ENCODE measurements at places on chromosomes 3 and 15. TPM values are rescaled to one million over a fixed set of nuclear protein-coding genes. Genes with fewer than 3 reads are reported as not detected.
A peak's percentile ranks its signal among the peaks of the same experiment; 100 is the strongest.

GRCh38 chr15:68405378-68406250 lies 26.3 kb downstream of the ITGA11 start:
- DNase-seq, result no peak
- H3K4me1 ChIP-seq, result peaks cover 2% of the 10 kb centered on the region
- H3K4me3 ChIP-seq, result no peak overlapping the region
- H3K36me3 ChIP-seq, result no peaks in the 10 kb centered on the region
- no peak overlapping the region for H3K27ac ChIP-seq

- H3K4me1 ChIP-seq, result no peaks in the 10 kb centered on the region
- no peak overlapping the region for H3K27ac ChIP-seq
- no peak overlapping the region for H3K4me3 ChIP-seq
- no peak for DNase-seq
- no peaks in the 10 kb centered on the region for H3K27me3 ChIP-seq
Observed at GRCh38 chr3:3906171-3906570, 106.9 kb downstream of the LRRN1 start.

DNA sequence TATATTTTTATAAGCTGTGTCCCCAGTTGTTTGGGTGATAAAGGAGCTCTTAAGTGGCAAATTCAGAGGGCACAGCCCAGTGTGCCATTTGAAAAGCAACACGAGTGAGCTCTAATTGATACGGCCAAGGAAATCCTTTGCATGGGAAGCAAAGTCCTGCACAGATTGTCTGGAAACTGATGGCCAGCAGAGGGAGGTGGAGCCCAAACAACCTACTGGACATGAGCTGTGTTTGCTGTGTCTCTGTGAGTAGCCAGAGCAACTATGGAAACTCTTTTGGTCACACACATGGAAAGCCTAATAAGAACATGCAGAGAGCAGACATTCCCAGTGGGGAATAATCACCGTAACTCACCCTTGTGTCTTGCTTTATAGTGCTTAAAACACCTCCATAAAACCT lies 24.4 kb downstream of the ONECUT1 start:
- no peaks in the 10 kb centered on the region for H3K4me1 ChIP-seq
- H3K36me3 ChIP-seq, result no peaks in the 10 kb centered on the region
- H3K4me3 ChIP-seq, result no peak overlapping the region
- DNase-seq, result no peak
- H3K27ac ChIP-seq, result no peak overlapping the region
- peaks cover 39% of the 10 kb centered on the region for H3K27me3 ChIP-seq

DNA sequence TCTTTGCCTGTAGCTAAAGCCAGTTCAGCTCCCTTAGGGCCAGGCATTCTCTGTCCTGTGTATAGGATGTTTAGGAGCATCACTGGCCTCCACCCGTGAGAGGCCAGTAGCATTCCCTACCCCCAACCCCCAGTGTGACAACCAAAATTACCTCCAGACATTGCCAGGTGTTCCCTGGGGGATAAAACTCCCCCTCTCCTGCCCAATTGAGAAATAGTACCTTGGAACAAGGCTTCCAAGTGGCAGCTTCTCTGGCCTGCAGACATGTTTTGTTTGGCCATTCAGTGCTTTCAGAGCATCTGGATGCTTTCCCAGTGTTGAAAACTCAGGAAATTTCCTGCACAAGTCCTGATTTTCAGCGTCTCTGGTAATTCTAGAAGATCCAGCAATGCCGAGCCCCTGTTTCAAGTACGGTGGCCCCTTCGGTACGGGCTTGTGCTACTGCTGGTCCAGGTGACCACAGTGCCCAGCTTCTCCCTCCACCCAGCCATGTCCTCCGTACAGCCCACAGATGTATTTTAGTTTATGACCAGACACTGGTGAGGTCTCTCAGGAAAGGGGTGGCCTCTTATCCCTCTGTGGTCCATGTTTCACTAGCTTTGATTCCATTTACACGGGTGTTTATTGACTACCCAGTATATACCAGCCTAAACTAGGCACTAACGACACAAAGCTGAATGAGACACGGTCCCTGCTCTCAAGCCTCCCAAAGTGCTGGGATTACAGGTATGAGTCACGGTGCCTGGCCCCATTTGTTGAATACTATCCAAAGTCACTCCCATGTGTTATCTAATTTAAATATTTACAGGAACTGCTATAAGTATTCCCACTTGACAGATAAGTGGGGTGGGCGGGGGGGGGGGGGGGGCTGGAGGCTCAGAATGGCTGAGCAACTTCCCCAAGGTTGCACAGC lies 125.4 kb upstream of the RAD18 start:
- no peaks in the 10 kb centered on the region for H3K36me3 ChIP-seq
- no peak for DNase-seq
- peaks cover 5% of the 10 kb centered on the region for H3K27me3 ChIP-seq
- H3K4me1 ChIP-seq, result no peaks in the 10 kb centered on the region
- H3K27ac ChIP-seq, result no peak overlapping the region
- H3K4me3 ChIP-seq, result no peak overlapping the region

- no peak for DNase-seq
- H3K27ac ChIP-seq, result peak overlapping the region; percentile 93
- H3K36me3 ChIP-seq, result no peaks in the 10 kb centered on the region
- H3K4me3 ChIP-seq, result no peak overlapping the region
Observed at GRCh38 chr3:143850877-143851276, 2.6 kb upstream of the SLC9A9 start.

DNA sequence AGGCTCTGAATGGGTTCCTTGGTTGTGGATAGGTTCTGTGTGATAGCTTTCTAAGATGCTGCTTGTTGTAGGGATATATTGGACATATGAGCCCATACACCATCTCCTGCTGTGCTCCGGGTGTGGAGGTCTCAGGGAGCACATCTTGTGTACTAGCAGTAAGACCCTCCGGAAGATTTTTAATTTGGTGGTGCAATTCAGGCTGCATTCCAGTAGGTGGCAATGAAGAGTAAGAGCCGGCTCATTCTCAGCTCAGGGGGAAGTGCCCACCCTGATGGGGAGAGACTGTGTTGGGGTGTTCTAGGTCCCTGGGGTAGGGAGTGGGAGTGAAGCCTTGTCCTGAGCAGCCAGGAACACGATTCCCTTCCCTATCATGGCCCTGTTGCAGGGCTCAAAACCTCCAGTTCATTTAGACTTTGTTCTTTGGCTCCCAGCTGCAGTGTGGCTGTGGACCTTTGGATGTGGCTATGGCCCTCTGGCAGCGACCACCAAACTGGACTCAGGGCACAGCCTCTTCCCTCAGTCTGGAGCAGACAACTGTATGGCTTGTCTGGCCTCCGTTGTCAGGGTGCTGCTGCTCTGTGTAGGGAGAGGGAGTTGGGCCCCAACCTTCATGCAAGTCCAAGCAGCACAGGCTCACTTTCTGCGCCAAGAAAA lies 104.7 kb downstream of the UNC13C start:
- H3K36me3 ChIP-seq, result no peaks in the 10 kb centered on the region
- no peak for DNase-seq
- H3K27me3 ChIP-seq, result no peaks in the 10 kb centered on the region

DNA sequence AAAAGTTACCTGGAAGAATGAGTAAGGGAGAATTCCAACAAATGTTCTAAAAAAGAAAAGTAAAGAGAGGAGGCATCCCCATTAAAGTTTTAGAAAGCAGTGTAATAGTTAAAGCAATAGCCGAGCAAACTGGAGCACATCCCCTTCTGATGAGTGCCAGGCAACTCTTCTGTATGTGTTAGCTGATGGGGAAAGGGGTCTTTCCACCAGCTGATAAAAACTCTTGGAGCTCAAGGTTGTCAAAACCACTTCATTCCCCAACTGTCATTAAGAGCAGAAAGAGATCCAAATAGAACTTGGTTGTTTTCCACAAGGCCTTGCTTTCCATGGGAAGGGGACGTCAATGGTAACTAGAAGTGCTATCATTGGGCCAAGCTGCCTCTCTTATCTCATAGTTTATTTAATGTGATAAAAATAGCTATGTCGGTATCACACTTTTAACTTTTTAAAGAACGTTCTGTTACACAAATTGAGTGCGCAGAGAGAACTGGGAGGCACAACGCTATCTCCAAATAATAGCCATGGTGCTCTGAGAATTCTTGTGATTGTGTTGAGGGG lies 116.9 kb downstream of the POLR2M start:
- H3K4me1 ChIP-seq, result peaks cover 5% of the 10 kb centered on the region
- H3K27me3 ChIP-seq, result peaks cover 11% of the 10 kb centered on the region
- no peak overlapping the region for H3K27ac ChIP-seq
- no peak overlapping the region for H3K4me3 ChIP-seq

DNA sequence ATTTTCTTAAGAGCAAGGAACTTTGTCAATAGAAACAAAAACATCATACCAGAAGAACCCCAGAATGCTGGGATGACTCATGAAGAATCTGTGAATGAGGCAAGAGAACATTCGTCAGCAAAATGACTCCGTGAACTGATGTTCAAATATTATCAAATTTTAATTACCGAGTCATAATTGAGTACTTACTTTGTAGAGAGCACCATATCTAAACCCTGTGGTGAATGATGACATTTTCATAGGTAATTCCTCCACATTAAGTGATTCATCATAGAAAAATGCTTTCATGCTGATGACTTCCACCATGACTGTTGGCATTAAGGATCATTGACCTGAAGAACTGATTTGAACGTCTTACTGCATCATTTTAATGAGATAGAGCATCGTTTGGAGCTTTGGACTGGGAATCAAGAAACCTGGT lies 56.3 kb downstream of the PPARG start:
- peaks cover 20% of the 10 kb centered on the region for H3K27me3 ChIP-seq
- peaks cover 12% of the 10 kb centered on the region for H3K4me1 ChIP-seq
- no peak for DNase-seq
- peak overlapping the region; percentile 2 for H3K4me3 ChIP-seq
- H3K36me3 ChIP-seq, result no peaks in the 10 kb centered on the region

GRCh38 chr15:85007137-85007536 lies 25.5 kb downstream of the PDE8A start:
- H3K27ac ChIP-seq, result no peak overlapping the region
- no peak for DNase-seq
- H3K4me1 ChIP-seq, result peaks cover 14% of the 10 kb centered on the region
- peaks cover 4% of the 10 kb centered on the region for H3K36me3 ChIP-seq
- H3K4me3 ChIP-seq, result no peak overlapping the region
- H3K27me3 ChIP-seq, result no peaks in the 10 kb centered on the region

- H3K4me1 ChIP-seq, result peaks cover 18% of the 10 kb centered on the region
- H3K36me3 ChIP-seq, result no peaks in the 10 kb centered on the region
- H3K27me3 ChIP-seq, result no peaks in the 10 kb centered on the region
- peak overlapping the region; percentile 64 for H3K4me3 ChIP-seq
Observed at GRCh38 chr3:72549761-72550581, 298.3 kb downstream of the SHQ1 start.

The TTC23 gene
- total RNA-seq, result 1.6 TPM

The IL5RA gene
- total RNA-seq, result not detected

The APH1B gene
- 10.6 TPM for total RNA-seq

The C3orf52 gene
- 2.6 TPM for total RNA-seq

The DLEC1 gene
- 4.2 TPM for total RNA-seq

The ALDH1A2 gene
- not detected for total RNA-seq

All from activated CD4-positive, alpha-beta memory T cell treated with anti-CD3 and anti-CD28 coated beads, Interleukin-2, amount 10 ng/mL, durations not matched to agents 7 days and 5 days (primary cell).